ENCODE measurements at places on chromosomes 1 and 21.
A peak's percentile ranks its signal among the peaks of the same experiment; 100 is the strongest.

DNA sequence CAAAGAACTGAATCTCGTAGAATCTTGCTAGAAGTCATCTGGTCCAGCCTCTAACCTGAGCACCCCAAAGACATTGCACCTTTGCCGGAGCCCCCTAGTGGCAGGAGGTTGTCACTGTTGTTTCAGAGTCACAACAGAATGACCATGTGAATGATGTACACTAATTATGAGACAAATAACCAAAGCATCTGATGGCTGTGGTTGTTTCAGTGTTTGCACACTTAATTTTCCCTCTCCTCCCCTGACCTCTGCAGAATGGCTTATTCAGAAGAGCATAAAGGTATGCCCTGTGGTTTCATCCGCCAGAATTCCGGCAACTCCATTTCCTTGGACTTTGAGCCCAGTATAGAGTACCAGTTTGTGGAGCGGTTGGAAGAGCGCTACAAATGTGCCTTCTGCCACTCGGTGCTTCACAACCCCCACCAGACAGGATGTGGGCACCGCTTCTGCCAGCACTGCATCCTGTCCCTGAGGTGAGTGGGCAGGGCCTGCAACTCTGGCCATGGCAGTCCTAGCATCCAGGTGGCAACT, 26.4 kb downstream of the TRAF5 start:
- no peak overlapping the region for H3K4me3 ChIP-seq
- DNase-seq, result no peak
- H3K36me3 ChIP-seq, result peaks cover 12% of the 10 kb centered on the region
- no peaks in the 10 kb centered on the region for H3K4me1 ChIP-seq
- H3K27ac ChIP-seq, result no peak overlapping the region
- H3K27me3 ChIP-seq, result no peaks in the 10 kb centered on the region

- peaks cover 44% of the 10 kb centered on the region for H3K4me1 ChIP-seq
- no peaks in the 10 kb centered on the region for H3K27me3 ChIP-seq
Observed at GRCh38 chr1:53060579-53060978, 1.4 kb upstream of the PODN start.

DNA sequence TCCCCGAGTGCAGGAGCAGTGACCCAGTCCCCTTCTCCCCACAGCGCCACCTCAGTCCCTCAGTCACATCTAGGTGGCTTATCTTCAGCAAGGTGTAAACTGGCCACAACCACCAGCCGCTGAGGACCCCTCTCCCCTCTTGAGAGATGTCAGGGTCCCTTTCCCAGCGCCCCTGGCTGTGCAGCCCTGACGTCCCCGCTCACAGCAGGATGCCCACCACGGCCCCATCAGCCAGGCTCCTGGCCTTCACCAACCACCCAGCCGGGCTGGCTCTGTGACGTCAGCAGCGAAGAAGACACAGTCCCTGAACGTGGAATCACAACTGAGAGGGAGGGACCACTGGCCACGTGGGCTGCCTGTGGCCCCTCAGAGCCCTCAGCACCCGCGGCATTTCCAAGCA, 249.4 kb downstream of the NPHP4 start:
- no peaks in the 10 kb centered on the region for H3K27me3 ChIP-seq
- DNase-seq, result no peak
- H3K4me3 ChIP-seq, result no peak overlapping the region
- H3K36me3 ChIP-seq, result no peaks in the 10 kb centered on the region

GRCh38 chr1:100383743-100384405, 31.6 kb downstream of the CDC14A start:
- no peaks in the 10 kb centered on the region for H3K36me3 ChIP-seq
- H3K27me3 ChIP-seq, result no peaks in the 10 kb centered on the region
- no peak overlapping the region for H3K27ac ChIP-seq

DNA sequence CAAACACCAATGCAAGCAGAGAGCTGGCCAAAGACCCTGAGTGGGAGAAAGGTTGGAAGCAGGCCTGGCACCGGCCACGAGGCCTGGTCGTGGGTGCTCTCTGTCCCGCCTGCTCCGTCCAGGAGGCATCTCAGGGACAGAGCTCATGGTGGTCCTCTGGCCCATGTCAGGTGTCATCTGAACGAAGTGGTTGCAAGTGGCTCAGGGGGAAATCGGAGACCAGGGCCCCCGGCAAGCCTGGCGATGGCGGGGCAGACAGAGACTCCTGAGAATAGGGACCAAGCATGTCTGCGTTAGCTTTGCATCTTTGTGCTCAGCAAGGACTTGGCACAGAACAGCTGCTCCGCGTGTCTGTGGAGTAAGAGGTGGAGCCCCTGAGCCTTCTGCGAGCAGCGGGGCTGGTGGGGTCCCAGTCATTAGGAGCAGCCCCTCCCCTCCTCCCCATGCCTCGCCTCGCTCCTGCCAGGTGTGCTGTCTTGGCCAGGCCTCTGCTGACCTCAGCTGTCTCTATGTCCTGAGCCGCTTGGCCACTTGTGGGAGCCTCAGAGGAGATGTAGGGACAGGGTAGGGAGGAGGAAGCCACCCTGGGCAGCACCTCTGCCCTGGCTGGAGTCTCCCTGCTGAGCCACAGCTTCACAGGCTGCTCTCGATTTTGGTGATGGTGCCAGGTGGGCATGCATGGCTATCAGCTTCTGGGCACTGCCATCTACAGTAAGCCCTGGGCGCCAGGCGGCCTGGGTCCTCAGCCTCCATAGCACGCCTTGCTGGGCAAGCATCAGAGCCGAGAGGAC, 362.9 kb upstream of the VAMP3 start:
- H3K27me3 ChIP-seq, result no peaks in the 10 kb centered on the region
- no peak overlapping the region for H3K27ac ChIP-seq
- H3K36me3 ChIP-seq, result no peaks in the 10 kb centered on the region
- peak; percentile 77 for DNase-seq
- H3K4me1 ChIP-seq, result no peaks in the 10 kb centered on the region
- H3K4me3 ChIP-seq, result no peak overlapping the region

GRCh38 chr1:244603498-244603897, 49.4 kb upstream of the DESI2 start:
- H3K4me3 ChIP-seq, result no peak overlapping the region
- no peaks in the 10 kb centered on the region for H3K27me3 ChIP-seq
- H3K4me1 ChIP-seq, result no peaks in the 10 kb centered on the region

- no peak for DNase-seq
- H3K27ac ChIP-seq, result no peak overlapping the region
- H3K27me3 ChIP-seq, result no peaks in the 10 kb centered on the region
- no peaks in the 10 kb centered on the region for H3K4me1 ChIP-seq
- no peaks in the 10 kb centered on the region for H3K36me3 ChIP-seq
Observed at GRCh38 chr21:40689840-40690360, 157.1 kb downstream of the DSCAM start.

DNA sequence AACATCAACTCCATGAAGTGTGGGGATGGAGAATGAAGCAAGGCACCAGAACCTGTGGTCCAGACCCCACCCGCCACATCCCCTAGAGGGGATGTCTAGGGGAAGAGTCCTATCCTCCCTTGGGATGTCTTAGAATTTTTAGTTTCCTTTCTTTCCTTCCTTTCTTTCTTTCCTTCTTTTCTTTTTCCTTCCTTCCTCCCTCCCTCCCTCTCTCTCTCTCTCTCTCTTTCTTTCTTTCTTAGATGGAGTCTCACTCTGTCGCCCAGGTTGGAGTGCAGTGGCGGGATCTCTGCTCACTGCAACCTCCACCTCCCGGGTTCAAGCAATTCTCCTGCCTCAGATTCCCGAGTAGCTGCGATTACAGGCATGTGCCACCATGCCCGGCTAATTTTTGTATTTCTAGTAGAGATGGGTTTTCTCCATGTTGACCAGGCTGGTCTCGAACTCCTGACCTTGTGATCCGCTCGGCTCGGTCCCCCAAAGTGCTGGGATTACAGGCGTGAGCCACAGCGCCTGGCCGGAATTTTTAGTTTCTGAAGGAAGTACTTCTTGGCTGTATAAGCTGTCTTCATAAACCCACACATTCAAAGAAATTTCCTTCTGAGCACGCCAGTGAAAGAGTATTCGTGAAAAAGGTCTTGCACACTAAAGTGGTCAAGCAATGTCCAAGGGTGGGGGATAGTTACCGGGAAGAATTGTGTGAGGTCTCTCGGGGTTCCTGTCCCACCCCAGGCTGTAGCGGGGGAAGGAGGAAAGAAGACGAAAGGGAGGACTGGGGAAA, 20.8 kb upstream of the LEFTY2 start:
- no peaks in the 10 kb centered on the region for H3K27me3 ChIP-seq
- peaks cover 6% of the 10 kb centered on the region for H3K4me1 ChIP-seq
- no peak for DNase-seq

DNA sequence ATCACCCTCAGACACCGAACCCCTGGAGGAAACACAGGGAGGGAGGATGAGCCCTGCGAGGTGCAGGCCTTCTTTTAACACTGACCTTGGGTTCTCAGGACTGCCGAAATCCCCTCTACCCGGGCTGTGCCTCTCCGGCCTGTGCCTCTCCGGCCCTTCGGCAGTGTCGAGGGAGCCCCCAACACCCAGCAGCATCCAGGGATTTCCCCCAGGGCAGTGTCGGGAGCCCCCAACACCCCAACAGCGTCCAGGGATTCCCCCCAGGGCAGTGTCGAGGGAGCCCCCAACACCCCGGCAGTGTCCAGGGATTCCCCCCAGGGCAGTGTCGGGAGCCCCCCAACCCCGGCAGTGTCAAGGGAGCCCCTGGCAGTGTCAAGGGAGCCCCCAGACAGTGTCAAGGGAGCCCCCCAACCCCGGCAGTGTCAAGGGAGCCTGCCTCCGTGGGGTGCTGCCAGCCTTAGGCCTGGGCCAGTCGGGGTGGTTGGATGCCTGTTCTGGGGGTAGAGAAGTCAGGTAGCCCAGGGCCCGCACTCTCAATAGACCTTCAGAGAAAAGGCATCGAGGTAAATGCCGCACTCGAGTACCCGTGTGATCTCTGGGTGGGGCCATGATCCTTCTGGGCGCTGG, 57.5 kb downstream of the PRKCZ start:
- DNase-seq, result no peak
- H3K4me1 ChIP-seq, result no peaks in the 10 kb centered on the region
- no peak overlapping the region for H3K4me3 ChIP-seq
- no peak overlapping the region for H3K27ac ChIP-seq

DNA sequence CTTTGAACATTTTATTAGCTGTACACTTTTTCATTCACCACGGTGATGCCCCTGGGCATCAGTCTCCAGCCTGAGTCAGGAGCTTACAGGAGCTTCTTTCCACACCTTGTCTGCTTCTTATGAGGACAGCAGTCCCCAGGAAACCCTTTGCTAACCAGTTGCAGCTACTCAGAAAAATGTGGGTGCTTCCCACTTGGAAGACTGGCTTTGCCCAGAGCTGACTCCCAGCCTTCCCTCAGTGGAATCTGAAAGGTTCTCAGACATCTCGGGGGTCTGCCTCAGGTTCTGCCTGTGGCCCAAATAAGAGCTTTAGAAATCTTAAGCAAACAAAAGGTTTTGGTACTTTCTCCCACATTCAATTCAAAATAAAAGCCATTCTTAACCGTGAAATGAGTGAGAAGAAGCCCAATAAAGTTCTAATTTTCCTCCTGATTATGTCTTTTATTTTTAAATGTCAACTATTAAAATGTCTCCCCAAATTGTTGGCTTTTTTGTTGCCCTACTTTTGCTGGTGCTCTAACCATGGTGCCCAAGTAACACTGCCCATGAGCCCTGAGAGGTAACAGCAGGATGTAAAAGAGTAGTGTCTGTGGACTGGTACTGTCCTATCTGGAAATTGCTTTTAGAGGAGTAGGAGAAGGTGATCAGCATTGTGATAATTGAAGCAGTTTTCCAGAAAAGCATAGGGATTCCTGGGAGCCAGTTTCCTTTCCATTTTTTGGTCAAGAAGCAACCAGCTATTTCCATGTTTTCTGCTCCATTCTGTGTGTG, 5.6 kb downstream of the C1orf53 start:
- DNase-seq, result peak; percentile 80
- peaks cover 33% of the 10 kb centered on the region for H3K4me1 ChIP-seq
- H3K27me3 ChIP-seq, result peaks cover 14% of the 10 kb centered on the region
- H3K36me3 ChIP-seq, result no peaks in the 10 kb centered on the region
- no peak overlapping the region for H3K4me3 ChIP-seq

DNA sequence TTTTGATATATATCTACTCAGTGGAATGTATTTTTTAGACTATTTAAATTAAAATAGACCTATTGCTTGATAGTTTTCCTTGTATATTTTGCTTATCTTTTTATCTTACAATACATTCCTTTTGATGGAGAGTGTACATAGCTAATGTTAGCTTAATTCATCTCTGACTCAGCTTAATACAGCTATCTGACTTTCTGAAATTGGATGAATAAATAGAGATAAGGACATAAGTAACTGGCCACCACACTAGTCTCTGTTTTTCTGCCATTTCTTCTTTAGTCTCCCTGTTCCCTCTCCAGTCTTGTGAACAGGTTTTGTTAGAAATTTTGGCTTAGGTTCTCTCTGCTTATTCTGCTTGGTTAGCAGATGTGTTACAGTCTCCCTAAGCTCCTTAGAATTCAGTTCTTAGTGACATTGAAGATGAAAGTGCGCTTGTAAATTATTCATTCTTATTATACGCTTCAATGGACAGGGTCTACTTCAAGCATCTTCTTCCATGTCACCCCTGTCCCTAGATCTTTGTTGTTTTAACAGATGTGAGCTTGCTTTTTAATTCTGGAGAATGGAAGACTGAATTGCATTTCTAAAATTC, 59.6 kb downstream of the XPR1 start:
- no peaks in the 10 kb centered on the region for H3K27me3 ChIP-seq
- H3K4me3 ChIP-seq, result no peak overlapping the region
- no peaks in the 10 kb centered on the region for H3K4me1 ChIP-seq
- H3K27ac ChIP-seq, result no peak overlapping the region
- no peaks in the 10 kb centered on the region for H3K36me3 ChIP-seq

GRCh38 chr1:228825840-228826484, 90.7 kb downstream of the RHOU start:
- peaks cover 10% of the 10 kb centered on the region for H3K4me1 ChIP-seq
- no peaks in the 10 kb centered on the region for H3K36me3 ChIP-seq
- no peak overlapping the region for H3K27ac ChIP-seq

GRCh38 chr1:209840611-209841010, 12.8 kb downstream of the UTP25 start:
- H3K27me3 ChIP-seq, result no peaks in the 10 kb centered on the region
- no peak for DNase-seq
- no peaks in the 10 kb centered on the region for H3K36me3 ChIP-seq
- no peaks in the 10 kb centered on the region for H3K4me1 ChIP-seq
- no peak overlapping the region for H3K27ac ChIP-seq
- H3K4me3 ChIP-seq, result no peak overlapping the region
